ENCODE measurements at places on chromosomes 13 and 19.

GRCh38 chr19:6576869-6577475 lies 14.0 kb downstream of the CD70 start:
- DNase-seq = no peak

GRCh38 chr19:28543244-28543776 lies 669.6 kb downstream of the UQCRFS1 start:
- DNase-seq = no peak

DNA sequence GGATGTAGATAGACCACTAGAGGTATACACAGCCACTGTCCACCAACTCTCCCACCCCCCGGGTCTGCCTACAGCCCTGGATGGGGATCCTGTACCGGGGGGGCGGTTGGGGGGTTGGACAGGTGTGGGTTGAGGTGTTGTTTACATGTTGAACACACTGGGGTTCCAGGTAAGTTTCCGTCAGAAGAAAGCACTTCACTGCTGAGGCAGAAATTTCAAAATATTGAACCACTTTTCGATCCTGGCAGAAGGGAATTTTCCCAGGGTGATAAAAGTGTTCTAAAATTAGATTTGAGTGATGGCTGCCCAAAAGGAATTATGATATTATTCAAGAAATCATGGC lies 6.6 kb upstream of the CEACAM16 start:
- no peak for DNase-seq

GRCh38 chr19:50490991-50491472 lies 14.4 kb upstream of the GARIN5A start:
- DNase-seq = no peak

DNA sequence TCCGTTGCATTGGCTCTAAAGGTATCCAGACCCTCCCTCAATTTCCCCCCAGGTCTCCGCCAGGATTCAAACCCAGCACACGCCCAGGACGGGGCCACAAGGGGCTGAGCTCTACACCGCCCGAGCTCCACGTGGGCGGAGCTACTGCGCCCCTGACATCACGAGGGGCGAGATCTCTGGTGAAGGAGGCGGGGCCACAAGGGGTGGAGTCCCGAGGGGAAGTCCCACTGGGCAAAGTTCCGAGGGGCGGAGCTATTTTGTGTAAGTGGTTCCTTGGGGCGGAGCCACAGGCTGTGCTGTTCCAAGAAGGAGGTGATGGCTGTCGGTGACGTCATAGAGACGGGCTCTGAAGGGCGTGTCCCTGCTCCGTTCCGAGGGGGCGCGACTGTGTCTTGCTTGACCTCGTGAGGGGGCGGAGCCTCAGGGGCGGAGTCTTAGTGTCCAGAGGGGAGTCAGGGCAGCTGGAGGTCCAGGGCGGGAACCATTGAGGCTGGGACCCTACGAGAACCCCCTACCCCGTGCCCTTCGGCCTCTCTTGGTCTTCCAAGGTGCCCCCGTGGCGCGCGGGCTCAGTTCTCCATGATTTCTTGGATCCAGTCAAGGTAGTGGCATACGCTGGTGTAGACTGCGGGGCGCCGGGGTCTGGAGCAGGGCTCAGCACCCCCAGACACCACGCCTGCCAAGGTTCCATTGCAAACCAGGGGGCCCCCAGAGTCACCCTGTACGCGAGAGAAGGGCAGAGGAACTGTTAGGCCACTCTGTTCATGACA lies 1.3 kb upstream of the KLK8 start:
- no peak for DNase-seq

- DNase-seq = no peak
These were observed 3.2 kb upstream of the EDDM13 start for GRCh38 chr19:56269348-56269747.

- no peak for DNase-seq
These were observed 15.3 kb downstream of the TNFSF14 start for GRCh38 chr19:6654347-6655310.

DNA sequence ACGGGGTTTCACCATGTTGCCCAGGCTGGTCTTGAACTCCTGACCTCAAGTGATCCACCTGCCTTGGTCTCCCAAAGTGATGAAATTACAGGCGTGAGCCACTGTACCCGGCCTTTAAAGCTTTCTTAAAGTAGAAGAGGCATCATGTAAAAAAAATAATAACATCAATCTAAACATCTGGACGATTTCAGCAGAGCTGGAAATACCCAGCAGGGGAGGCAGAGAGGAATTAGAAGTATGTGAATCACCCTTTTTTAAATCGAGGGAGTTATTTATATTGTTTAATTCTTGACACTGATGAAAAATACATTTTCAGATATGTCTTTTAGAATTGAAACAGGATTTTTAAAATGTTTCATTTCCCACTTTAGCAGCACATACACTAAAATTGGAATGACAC lies 37.4 kb upstream of the MTIF3 start:
- DNase-seq = no peak

GRCh38 chr13:35711909-35712308 lies 235.4 kb upstream of the MAB21L1 start:
- no peak for DNase-seq

DNA sequence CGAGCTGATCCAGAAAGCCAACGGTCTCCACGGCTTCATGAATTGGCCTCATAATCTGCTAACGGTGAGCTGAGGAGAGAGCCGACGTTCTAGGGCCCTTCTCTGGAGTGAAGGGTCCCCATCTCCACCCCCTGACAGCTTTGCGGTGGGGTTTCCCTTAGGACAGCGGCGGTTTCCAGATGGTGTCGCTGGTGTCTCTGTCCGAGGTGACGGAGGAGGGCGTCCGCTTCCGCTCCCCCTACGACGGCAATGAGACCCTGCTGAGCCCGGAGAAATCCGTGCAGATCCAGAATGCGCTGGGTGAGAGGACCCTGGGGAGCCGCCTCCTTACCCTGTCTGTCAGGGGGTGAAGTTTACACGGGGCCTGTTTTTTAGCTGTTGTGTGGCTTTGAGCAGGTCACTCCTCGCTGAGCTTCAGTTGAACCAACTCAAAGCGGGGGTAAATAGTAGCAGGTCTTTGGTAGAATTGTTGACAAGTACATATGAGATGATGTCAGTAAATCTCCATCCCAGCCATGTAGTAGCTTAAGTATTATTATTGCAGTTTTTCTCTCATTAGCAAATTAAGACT lies 801 bp downstream of the QTRT1 start:
- no peak for DNase-seq

DNA sequence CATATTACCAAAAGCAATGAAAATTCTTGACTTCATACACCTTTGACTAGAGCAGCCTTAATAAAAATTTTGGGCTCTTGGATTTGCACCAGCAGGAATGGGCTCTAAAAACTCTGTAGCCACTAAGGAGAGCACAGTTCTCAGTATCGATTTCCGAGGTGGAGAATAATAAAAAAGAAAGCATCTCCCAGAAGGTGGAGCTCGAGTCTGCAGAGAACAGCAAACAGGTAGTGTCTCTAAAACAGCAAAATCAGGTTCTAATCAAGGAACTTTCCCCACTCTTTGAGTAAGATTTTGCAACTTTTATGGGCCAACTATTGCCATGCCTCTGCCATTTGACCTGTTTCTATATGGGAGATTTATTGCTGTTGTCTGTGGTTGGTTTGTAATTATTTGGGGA lies 258.7 kb upstream of the GPC6 start:
- no peak for DNase-seq

DNA sequence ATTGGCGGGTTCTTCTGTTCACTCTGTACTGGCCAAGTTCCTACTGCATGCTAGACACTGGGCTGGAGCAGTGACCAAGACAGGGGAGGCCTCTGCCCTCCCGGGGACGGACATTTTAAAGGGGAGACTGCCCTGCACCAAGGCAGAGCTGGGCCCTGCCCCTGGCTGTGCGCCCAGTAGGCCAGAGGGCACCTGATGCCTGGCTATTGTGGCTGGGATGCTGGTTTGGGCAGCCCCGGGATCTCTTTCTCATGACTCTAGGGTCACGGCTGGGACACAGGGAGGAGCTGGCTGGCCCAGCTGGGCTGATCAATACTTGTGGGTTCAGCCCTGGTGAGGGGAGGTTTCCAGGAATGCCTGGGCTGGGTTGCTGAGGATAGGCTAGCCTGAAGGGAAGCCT lies 17.7 kb downstream of the LIPE start:
- no peak for DNase-seq

- no peak for DNase-seq
These were observed 733.9 kb upstream of the ARGLU1 start for GRCh38 chr13:107301724-107302374.

- no peak for DNase-seq
These were observed 4.1 kb upstream of the CD79A start for GRCh38 chr19:41872775-41873647.

- DNase-seq = no peak
These were observed 65.3 kb upstream of the TM9SF2 start for GRCh38 chr13:99435998-99436397.

GRCh38 chr13:23359882-23360281 lies 73.6 kb downstream of the SACS start:
- no peak for DNase-seq

DNA sequence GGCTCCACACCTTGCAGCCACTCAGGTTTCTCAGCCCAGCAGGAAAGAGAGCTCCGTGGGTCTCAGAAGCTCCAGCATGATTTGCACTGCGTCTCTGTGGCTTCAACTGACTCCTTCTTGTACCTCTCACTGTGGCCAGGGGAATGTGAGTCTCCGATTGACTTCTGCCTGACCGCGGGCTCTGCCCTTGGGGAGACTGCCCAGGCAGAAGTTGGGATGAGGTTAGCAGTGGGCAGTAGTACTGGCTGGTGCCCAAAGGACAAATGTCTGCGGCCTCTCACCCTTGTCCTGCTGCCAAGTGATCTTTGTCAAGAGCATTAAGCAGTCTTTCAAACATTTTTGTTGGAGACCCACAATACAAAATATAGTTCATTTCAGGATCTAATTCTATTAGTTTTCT lies 34.4 kb upstream of the FXYD3 start:
- DNase-seq = no peak

DNA sequence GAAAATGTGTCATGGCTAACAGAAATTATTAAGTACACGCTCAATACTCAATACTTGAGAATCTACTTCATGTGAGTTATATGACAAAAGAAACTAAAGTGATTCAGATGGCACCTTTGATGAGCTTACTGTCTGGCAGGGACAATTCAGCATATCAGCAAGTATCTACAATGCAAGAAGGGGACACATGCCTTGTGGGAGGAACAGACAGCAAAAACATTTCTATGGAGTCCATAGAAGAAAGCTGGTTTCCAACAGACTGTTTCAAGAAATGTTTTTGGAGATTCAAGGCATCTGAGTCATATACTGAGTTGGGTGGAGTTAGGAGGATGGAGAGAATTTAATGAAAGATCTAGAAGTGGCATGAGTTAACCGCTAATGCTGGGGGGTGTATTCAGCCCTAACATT lies 54.7 kb downstream of the MBNL2 start:
- no peak for DNase-seq

- no peak for DNase-seq
These were observed 4.0 kb downstream of the OR10H1 start for GRCh38 chr19:15811476-15811875.

DNA sequence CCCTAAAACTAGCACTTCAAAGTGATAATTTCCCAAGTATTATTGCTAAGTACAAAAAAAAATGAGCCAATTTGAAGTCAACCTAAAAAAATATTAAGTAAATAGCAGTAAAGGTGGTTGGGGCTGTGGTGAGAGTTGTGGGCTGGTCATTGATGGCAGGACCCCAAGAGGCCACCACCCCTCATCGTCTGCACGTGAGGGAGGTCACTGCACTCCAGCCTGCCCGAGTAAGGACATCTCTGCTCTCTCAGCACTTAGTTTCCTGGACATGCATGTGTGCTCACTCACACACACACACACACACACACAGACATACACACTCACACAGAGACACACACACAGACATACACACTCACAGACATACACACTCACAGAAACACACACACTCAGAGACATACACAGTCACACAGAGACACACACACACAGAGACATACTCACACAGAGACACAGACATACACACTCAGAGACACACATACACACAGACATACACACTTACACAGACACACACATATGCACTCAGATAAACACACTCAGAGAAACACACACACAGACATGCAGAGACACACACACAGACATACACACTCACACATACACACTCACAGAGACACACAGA lies 127.2 kb upstream of the SOX1 start:
- DNase-seq = no peak

DNA sequence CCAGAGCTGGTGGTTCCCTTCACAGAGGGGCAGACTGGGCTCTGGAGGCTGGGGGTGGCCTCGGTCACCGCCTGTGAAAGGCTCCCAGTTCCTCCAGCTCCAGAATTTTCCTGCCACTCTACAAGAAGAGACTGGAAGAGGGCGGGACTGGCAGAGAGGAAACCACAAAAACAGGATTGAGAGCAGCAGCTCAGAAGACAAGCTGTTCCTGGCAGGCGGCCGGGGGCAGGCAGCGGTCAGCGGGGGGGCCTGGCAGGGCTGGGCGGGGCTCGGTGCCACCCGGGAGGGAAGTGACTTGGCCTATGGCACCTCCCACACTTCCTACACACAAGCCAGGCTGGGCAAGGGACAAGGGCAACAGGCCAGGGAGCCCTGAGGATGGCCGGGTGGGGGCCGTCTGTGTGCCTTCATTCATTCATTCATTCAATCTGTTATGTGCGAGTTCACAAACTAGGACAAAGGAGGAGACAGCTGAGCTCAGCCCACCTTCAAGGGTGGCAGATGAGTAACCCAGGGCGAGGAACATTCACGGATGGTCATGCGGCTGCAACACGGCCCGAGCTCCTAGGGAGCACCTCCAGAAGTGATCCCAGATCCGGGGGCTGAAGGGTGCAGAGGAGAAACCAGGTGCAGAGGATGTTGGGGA lies 16.9 kb upstream of the BTBD2 start:
- DNase-seq = no peak

GRCh38 chr19:6509118-6509971 lies 7.2 kb upstream of the TUBB4A start:
- DNase-seq = no peak

DNA sequence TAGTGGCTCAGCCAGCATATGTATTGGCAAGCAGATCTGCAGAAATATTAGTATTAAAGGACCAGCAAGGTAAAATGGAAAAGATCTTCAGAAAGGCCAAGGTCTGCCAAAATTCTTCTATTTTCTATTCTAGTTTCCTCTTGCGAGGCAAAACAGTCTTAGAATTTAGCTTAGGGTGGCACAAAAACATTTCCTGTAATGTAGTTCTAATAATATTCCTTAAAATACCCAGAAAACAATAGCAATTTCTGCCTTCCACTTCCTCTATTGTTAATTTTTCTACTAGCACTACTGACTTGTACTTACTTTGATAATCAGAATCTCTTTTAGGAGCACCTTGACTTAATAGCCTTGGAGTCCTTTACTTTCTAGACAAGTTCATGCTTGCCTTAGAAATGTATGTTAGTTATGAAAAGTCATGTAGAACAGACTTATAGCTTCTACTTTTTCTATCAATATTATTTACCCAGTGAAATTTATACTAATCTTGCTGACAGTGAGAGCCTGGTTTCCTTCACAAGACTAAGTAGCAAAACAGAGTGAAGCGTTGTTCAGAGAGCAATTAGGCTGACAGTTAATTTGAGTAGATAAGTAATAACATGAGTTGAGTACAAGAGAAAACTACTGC lies 23.9 kb upstream of the LPAR6 start:
- DNase-seq = no peak

GRCh38 chr19:42306646-42307045 lies 4.2 kb upstream of the PAFAH1B3 start:
- no peak for DNase-seq

Data from stimulated activated CD4-positive, alpha-beta T cell treated with anti-CD3 and anti-CD28 coated beads, Interleukin-1b, Interleukin-23, amount 100 ng/mL, for 4 hours (primary cell).